ENCODE measurements at places on chromosomes 7 and 10.
A peak's percentile ranks its signal among the peaks of the same experiment; 100 is the strongest.

GRCh38 chr7:140611641-140612040, 29.0 kb downstream of the DENND2A start:
- no peak for DNase-seq

DNA sequence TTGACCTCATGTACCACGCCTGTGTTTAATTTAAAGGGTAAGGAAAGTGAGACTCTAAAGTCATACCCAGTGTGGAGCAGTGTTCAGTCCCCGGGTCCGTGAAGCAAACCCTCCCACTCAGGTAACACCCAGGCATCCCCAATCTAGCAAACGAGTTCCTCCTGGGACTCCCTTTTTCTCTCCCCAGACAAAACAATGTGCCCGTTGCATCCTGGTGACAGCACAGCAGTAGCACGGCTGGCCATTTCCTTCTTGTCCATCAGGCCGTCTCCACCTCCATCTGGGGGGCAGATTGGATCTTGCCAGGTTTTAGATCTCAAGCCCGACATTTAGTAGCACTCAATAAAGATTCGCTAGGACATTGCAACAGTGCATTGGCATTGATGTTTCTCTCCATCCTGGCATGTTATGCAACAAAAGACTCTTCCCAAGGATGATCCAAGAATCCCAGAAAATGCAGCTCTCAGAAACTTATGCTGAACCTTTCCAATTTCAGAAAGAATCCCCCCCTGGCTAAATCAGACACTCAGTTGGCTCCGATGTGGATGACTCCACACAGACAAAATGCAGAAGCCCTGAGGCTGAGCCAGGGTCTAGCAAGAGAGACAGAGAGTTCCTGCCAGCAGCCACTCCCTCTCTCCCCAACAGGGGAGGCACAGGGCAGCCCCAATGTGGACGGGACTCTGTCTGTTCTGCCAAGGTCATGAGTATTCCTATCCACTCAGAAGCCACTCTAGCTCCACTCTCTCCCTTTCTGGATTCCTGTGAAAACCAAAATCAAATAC, 274.5 kb upstream of the MGMT start:
- DNase-seq, result no peak

DNA sequence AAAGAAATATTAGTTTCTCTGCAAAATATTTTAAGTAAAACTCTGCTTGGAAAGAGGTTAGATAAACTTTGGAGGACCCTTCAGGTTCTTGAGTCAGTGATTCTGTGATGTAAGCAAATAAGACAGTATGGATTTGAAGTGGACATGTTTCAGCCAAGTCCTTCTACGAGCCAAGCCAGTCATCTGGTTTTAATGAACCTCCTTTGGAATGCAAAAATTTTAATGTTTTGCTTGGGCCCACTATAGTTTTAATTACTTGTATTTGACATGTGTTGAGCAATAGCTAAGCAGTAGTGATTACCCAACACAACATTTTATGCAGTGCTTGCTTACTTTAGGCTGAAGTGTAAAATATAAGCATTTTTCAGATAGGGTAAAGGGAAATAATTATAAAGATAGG, 296.3 kb upstream of the SEMA3D start:
- no peak for DNase-seq

DNA sequence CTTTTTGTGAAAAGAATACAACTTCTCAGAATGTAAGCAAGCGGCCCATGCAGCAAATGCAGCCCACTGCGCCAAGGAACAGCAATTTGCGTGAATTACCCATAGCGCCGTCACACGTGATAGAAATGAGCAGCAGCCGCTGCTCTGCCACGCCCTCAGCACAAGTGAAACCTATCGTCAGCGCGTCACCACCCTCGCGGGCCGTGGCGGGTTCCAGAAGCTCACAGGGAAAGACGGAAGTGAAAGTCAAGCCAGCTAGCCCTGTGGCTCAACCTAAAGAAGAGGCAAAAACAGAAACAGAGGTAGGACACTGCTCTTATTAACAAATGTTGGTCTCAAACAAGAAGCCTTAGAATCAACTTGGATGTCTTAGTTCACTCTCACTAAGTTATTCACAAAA, 70.5 kb downstream of the SHH start:
- DNase-seq, result peak; percentile 72

DNA sequence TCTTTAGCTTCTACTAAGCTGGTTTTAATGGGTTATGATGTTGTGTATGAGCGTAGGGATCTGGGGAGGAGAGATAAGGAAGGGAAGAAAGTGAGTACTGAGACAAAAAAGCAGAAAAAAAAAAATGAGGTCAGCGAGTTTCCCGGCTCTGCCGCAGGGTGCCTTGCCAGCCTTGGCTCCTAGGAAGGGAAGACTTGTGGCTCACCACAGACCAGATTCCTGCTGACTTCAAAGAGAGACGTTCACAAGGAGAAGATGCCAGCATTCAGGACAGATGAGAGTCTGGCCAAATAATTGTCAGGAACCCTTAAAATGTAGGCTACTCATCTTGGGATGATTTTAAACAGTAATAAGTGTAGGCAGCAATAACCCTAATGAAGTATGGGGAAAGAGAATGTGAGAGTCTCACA, 11.4 kb upstream of the FAS start:
- no peak for DNase-seq

DNA sequence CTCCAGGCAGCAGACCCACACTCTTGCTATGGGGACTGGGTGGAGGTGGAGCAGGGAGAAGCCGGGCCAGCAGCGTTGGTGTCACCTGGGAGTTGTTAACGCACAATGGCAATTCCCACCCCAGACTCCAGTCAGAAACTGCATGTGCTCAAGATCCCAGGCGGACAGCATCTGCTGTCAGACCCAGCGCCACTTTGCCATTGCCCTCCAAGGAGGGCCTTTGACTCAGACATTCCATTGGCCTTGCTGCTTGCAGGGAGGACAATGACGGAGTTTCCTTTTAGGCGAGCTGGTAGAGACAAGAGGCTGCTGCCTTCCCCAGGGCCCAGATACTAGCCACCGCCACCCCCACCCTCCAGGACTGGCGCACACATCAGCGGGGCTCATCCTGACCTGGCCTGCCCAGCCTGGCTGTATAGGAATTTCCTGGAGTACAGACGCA, 34.5 kb downstream of the ZNF775 start:
- no peak for DNase-seq

DNA sequence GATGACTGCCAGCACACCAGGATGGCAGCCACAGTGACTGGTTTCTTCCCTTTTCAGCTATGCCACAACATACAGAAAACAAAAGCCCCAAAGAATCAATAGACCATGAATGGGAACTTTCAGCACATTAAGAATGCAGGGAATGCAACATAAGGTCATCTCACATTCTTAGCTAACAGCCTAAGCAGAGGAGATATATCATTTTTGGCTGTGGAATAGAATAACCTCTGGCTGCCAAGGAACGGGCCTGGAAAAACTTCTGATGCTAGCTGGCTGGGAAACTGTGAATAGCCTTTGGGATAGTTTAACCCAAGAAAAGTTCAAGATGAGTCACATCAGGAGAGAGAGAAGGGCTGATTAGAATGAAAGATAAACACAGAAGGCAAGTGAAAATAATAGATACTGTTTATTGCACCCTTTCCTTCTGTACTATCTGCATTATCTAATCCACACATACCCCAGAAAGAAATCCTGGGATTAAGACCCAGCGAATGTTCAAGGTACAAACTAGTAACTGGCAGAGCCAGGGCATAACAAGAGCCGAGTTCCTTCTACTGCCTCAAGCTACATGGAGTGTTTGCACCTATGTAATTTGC, 169.2 kb downstream of the SEMA3A start:
- DNase-seq, result no peak
